Stimulated activated CD4-positive, alpha-beta T cell treated with anti-CD3 and anti-CD28 coated beads, Interleukin-2, amount 100 ng/mL, for 48 hours (primary cell): ENCODE measurements at places on chromosomes 2 and 18.
A peak's percentile ranks its signal among the peaks of the same experiment; 100 is the strongest.

DNA sequence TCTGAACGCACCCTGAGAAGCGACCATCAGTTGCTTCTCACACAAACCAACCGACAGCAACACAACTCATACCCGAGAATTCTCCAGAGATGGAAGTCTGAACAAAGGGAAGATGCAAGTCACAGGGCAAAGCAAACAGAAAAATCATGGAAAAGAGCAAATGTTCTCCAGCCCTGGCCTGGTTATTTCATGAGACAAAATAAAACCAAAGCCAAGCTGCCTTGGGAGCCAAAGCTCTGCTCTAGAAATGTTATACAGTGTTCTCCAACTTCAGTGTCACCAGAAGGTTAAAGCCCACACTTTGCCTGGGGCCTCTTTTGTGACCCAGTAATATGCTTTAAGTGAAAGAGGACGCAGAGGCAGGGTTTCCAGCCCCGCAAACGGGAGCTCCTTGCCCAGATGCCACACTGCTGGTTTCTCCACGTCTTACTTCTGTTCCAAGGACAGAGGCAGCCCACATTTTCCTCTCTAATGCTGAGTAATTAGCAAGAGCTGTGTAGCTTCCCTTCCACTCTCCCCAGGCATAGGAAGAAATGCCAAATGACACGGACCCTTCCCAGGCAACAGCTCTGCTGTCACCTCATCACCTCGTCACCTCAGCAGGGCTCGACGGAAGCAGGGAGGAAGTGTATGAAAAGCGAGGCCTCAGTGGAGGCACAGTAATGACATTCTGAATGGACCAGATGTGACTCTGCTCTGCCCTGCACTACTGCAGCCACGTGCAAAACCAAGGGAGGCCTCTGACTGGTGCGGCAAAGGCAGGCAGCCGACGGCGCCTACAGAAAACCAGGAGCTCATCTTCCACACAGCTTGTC lies 64.7 kb downstream of the FBXO15 start:
- peak; percentile 32 for DNase-seq

- DNase-seq = no peak
These were observed 913 bp downstream of the RNF152 start for GRCh38 chr18:61891894-61892293.

DNA sequence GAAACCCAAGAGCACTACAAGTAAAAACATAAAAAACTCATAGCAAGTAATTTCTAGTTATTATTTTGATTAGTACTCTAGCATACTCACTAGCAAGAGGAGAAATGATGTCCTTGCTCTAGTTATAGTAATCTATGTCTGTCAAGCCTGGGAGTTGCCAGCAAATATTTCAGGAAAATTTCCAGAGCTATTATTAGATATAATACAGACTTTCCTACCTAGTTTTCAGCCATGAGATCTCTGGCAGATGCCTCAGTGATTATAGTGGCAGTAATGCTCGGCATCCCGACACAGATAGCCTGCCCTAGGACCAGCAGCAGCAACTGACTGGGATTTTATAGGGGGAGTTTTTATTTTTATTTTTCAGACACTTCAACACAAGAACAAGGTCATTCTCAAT lies 224.4 kb downstream of the ZNF385B start:
- DNase-seq = no peak

DNA sequence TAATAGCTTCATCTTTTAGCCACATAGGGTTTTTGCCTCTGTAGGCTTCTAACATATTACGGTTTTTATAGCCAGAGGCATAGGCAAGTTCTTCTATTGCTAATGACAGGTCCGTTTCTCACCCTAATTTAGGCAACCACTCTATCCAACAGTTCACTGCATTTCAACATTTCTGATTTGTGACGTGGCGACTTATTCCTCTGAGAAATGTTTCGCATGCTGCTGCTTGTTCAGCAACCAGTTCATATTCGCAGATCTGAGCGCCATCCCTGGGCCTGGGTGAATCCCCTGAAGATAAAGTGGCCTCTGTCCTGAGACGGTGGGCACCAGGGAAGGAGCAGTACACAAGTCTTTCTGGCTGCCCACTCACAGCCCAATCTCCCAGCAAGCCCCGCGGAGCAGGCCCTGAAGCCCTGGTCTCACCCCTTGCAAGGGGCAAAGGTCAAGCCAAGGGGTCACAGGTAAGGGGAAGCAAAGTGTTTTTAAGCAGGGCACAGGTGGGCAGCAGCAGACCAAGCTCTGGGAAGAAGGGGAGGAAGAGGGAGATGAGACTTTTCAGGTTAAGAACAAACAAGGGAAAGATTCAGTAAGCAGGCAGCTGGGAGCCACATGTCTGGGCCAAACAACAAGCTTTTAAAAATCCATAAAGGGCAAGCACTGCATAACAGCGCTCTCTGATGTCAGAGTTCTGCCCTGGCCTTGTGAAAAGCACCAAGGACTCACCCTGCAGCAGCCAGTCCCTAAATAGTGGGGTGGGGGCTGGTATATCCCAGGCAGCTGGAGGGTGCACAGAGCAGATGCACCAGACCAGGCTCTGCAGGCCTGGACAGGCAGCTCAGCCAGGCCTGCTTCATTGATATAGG lies 10.8 kb upstream of the COX7A2L start:
- DNase-seq = no peak

- DNase-seq = no peak
These were observed 58.1 kb downstream of the PXDN start for GRCh38 chr2:1685957-1686783.

DNA sequence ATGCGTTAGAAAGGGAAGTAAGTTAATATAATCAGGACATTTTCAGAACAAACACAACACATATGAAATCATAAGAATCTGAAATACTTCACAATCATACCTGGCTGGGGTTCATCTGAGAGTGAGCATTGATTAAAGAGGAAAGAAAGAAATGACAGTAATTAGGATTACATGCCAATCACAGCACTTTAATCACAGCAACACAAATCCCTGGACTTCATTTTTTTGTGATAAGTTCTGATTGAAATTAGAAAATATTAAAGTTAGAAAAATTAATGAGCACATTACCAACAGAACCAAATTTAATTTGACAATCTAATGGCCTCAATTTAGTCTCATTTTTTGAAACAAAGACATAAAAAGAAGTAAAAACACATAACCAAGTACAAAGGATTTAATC lies 121.9 kb downstream of the LRP2 start:
- no peak for DNase-seq

- DNase-seq = peak; percentile 82
These were observed 1.1 kb upstream of the DUSP2 start for GRCh38 chr2:96146153-96146880.

GRCh38 chr2:6576302-6576701 lies 289.4 kb downstream of the CMPK2 start:
- no peak for DNase-seq

- peak; percentile 3 for DNase-seq
These were observed 1.1 kb downstream of the RNF103 start for GRCh38 chr2:86622519-86623042.

- peak; percentile 40 for DNase-seq
These were observed 25.0 kb downstream of the SERPINB8 start for GRCh38 chr18:63994783-63995399.

GRCh38 chr2:241456546-241456945 lies 51.8 kb downstream of the STK25 start:
- DNase-seq = no peak

- DNase-seq = no peak
These were observed 233.3 kb downstream of the NCKAP5 start for GRCh38 chr2:133334923-133335322.

GRCh38 chr2:44947028-44947375 lies 5.5 kb downstream of the SIX3 start:
- DNase-seq = no peak

GRCh38 chr2:2566396-2567323 lies 235.6 kb upstream of the MYT1L start:
- DNase-seq = no peak

GRCh38 chr2:239725551-239725890 lies 299.6 kb downstream of the NDUFA10 start:
- no peak for DNase-seq

DNA sequence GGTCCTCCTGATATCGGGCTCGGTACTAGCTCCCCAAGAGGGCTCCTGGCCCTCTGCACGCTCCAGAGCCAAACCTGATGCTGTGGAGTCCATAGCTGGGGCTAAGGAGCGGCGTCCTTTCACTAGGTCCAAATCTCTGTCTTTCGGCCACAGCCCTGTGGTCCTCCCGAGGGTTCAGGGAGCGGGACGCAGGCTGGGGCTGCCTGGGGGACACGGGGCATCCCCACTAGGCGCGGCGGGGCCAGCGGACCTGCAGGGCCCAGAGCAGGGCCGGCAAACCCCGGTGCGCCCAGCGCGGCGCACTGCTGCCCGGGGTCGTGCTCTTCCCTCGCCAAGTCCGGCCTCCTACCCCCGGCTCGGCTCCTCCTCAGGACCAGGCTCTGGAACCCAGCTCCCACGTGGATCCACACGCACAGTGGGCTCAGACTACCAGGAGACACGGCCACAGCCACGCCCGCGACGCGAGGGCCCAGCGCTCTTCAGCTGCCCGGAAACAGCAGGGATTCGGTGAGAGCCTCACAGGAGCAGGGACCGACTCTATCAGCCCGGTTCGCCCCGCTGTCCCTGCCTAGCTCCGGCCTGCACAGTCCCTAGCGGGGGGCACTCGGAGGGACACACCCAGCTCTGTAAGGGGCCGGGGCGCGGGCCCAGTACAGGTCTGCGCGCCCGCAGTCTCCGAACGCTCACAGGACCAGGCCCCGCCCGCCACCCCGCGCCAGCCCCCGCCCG lies 593 bp downstream of the ZNF514 start:
- peak; percentile 26 for DNase-seq

DNA sequence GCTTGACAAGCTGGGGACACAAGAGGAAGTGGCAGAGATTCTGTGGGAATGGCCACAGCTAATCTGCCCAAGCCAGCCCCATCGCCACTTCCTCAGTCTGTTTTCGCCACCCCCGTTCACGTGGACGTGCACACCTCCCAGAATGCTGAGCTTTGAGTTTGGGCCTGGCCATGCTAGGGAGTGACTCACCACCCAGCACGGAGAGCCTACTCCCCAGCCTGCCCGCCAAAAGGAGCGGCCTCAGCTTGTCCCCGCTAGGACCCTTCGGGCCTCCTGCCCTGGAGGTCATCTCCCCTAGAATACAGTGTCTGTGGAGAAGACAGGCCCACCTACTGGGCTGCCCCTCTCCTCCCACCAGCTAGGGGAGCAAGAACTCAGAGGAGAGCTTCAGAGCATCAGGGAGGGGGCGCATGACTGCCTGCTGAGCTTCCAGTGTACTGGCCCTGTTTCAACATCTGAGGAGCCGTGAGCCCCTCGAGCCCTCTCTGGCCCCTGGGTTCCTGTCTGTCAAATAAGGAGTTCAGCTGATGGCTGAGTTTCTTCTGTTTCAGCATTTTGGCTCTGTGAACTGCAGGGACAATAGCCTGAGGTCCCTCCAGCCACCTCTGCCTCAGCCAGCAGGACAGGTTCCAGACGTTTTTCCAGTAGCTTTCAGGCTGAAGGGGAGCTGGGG lies 5.1 kb downstream of the SLC35F6 start:
- no peak for DNase-seq

DNA sequence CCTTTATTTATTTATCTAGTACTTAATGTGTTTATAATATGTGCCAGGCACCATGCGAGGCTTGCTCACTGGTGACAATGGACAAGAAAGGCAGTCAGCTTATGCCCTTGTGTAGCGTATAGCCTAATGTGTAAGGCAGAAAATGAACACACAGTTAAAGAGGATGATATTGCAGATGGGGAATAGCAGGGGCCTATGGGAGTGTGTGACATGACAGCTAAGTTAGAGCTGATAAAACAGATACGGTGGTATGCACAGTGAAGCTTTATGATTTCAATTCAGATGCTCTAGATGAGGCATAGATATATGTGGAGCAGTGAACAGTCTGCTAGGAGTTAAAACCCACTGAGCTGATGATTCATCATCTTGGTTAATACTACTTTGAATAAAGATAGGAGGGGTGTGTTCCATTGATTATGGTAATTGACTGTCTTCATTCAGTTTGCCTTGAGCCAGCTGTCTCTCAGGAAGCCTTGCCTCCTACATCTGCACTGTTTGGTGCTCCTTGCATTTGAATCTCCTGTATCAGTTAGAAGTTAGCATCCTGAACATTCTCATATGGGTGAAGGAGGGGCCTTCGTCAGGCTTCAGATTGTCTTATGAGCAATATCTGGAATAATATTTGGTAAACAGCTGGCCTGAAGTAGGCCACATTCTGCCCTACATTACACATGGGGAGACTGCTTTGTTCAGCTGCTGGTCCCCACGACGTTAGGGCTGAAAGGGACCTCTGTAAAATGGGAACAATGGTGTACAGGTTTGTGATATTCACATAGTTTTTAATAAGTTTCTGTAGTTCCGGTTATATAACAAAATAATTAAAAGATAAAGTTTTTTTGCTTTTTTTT lies 13.2 kb downstream of the MAP4K4 start:
- DNase-seq = no peak

DNA sequence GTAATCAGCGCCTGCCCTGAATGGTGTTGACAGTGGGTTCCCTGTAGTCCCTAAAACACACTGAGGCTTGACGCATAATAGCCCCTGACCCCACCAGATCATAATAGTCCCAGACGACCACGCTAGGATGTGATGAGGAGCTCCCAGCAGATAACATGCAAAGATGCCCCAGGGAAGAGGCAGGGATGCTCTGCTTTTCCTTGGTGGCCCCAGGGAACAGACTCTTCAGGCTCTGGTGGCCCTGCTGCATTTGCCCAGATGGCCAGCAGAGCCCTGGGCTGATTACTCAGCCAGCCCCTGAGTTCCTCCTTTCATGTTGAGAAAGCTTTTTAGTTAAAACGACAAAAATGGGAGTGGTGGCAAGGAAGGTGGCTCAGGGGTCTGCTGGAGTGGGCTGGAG lies 5.9 kb upstream of the NCKAP5 start:
- no peak for DNase-seq

DNA sequence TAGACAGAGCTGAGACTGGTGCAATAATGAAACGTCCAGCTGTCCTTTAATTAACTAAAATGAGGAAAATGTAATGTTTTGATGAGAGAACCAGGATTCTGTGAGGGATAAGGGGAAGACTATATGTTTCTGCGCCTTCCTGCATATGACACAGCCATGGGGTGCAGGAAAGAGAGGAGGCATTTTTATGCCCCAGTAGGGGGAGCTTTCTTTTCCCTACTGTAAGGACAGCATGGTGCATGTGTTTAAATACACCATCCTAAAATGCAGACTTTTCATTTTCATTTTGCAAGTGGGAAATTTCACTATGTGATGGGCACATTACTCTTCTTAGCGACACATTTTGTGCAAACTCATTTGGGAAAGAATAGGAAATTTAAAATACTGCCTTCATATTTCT lies 446.1 kb downstream of the ARHGAP15 start:
- DNase-seq = no peak

DNA sequence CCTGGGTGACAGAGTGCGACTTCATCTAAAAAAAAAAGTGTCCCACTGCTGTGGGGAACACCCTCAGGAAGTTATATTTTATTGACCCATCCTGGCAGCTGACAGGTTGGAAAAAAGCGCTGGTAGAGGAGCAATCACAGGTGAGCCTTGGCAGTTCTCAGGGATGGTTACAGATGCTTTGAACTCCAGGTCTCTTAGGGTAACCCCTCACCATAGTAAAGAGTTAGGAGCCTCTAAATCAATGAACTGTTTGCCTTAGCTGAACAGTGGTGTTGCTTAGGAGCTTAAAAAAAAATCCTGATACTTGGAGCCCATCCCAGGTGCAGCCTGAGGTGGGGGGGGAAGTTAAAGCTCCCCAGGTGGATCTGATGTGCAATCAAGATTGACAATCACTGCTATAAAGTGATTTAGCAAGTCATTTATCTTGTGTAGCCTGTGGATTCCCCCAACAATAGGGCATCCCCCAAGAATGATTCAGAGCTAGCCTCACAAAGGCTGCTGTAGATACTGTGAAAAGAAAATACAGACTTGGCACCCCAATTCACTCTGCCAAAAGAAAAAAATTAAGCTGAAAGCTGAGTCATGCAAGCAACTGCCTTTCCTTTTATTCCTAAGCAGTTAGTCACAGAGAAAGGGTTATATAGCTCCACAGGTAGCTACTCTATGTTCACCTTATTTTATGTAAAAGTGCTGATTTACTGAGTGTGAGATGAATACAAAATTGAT lies 14.8 kb downstream of the SLC16A14 start:
- no peak for DNase-seq
